NCI-H526 (cell line): ENCODE measurements at places on chromosomes 3 and 15.

DNA sequence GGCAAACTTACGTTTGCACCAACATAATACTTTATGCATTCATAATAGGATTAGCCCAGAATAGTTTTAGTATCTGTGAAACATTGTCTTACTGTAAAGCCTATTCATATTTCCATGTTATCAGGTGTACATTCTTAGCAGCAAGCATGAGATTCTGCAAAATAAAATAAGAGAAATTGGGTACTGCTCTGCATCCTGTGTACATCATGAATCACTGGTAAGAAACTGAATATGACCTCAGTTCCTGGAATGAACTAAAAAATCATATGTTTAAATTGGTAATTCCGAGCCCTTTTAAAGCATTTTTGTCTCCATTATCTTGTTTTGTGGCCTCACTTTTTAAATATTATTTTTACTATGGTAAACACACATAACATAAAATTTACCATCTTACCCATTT is 605.1 kb downstream of the ROBO1 start:
- DNase-seq = no peak

DNA sequence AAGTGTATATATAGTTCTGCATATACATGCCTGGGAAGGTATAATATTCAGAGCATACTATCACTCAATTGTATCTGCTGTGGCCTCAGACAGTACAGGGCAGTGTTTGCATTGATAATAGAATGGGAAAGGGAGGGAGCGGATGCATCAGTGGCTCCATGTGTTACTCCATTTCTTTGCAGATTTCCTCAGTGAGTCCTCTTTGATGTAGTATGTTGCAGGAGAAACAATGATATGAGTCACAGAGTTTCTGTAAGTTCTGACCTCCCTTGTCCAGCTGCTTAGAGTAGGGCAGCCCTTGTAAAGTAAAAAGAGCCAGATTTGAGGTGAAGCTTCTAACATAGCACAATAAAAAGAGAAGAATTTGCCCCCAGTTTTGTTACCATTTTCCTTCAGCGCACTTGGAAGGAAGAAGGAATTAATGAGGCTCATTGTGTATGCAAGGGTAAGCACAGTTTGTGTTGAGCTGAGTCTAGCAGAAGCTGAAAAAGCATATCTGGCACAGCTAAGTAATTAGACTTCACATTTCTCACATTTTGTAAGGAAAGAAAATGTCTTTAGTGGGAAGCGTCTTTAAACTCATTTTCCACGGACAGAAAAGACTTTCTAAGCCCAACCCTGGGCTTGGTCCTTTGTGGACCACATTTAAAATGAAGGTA is 555.8 kb upstream of the IL12A start:
- peak; percentile 12 for DNase-seq

DNA sequence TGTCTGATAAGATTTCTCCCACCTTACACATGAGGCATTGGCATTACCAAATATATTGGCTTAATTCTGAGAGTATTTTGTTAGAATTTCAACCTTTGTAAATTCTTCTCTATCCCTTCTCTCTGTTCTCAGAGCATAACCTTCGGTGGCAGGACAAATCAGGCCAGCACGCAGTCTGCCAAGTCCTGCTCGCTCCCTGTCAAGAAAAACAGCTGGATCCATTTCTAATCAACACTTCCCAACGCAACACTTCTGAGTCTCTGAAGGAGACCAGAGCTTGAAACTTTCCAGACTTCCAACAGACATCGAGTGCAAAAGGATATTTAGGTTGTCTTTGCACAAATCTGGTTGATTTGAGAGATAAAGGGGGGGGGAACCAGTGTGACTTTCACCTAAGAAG is 125.7 kb downstream of the SV2B start:
- no peak for DNase-seq

DNA sequence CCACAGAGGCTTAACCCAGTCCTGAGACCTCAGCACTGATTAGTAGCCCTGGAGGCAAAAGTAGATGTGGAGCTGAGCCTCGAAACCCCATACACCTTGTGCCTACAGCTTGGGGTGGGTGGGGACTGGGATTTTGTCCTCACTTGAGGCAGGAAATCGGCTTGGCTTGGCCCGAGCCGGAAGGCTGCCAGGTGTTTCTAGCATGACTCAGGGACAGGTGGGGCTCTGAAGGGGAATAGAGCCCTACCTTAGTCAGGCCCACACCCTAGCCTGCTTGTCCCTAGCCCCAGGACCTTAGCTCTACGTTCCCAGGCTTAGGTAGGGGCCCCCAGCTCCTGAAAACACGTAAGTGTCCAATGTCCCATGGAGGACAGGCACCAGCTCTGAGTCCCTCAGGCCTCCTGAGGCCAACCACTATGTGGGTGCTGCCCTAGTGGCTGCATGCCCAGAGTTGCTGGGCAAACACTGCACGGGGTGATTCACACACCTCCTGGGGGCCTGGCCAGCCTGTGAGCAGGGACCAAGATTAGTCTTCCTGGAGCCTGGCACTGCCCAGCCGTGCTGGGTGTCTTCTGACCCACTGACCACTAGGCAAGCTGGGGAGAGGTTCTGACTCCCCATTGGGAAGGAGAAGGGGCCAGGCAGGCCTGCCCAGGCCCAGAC is 3.1 kb downstream of the MST1R start:
- no peak for DNase-seq

GRCh38 chr3:198113206-198114053 is 153.4 kb downstream of the LMLN start:
- DNase-seq = no peak
